Ureter (tissue), 1 donor: ENCODE measurements at places on chromosomes 1 and 21.

DNA sequence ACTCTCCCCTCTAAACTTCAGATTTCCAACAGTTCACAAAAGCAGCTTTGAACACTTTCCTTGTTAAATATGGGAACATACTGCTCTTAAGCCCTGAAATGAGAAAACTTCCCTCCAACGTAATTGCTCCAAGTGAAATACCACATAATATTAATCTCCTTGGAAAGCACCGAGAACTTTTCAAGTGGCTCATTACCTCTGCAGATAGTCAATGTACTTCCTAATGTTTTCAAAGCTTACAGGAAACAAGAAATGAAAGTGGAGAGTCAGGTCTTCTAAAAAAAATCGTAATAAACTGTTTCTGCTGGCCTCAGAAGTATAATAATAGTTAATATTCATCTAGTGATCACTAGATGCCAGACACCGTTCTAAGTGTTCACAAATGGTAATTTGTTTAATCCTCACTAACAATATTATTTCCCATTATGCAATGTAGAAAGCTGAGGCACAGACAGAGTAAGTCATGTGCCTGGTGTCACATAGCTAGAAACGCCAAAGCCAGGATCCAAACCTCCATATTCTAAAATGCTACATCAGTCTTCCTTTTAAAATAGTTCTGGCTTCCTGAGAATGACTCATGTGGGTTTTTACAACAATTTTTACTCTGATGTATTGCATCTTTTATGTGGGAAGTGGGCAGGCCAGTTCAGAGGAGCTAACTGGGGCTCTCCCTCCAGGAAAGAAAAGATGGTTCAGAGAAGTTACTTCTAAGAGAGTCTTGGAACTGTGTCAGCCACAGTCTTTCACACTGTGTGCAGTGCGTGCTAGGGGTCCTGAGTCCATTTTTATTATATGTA, 177.2 kb downstream of the PLPPR4 start:
- no peak for DNase-seq

DNA sequence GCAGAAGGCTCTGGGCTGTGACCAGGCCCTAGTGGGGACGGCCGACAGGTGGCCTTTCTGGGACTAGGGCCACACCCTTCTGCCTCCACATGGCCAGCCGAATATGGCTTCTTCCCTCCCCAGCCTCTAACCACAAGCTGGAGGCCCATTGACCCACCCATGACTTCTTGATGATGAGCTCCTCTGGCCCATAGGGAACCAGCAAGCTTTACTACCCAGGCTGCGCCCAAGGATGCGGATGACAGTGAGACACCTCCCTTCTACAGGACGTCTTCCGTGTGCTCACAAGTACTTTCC, 41.0 kb downstream of the LDLRAD2 start:
- no peak for DNase-seq

DNA sequence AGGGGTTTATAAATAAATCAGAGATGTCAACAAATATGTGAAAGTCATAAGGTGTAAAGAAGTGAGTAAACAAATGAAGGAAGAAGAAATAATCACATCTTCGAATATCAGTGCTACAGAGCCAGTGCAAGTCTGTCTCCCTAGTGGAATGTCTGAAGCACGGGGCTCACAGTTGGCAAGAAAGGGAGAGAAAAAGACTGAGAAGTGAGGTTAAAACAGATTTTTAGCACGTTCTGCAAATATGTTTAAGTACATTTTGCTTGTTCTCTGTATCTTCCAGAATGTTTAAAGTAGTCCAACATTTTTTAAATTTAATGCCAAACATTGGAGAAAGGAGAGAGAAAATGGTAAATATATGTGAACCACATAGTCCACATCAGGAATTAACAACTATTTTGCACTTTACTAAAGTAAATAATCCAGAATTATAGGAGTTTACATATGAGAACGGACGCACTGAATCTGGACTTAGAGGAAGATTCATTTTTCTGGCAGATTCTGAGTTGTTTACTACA, 682.4 kb downstream of the LTN1 start:
- DNase-seq: no peak

GRCh38 chr1:154350383-154350782, 25.1 kb downstream of the ATP8B2 start:
- no peak for DNase-seq

DNA sequence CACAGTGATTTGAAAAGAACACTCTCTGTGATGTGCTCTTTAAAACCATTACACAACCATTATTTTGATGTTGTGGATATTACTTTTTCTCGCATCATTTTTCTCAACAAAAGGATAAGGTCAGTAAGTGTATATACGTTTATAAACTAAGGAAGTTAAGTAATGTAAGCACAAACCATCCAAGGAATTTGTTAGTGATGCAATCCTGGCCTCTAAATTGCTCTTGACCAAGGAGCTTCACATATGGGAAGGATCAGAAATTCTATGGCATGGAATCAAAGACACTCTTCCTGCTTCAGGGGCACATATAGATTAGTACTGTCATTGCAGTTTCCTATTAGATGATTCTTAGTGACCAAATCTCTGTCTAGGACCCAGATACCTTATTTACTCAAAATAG, 3.6 kb upstream of the PPP2R5A start:
- DNase-seq: no peak

GRCh38 chr21:41121785-41122415, 46.1 kb upstream of the BACE2 start:
- DNase-seq: peak; percentile 87

GRCh38 chr1:230464671-230465070, 38.5 kb upstream of the PGBD5 start:
- DNase-seq: no peak

- no peak for DNase-seq
Measured at GRCh38 chr1:160681891-160682140, 29.8 kb downstream of the CD48 start.

GRCh38 chr1:63321785-63322113, 618 bp upstream of the FOXD3 start:
- no peak for DNase-seq

GRCh38 chr1:70504821-70505193, 93.7 kb downstream of the CTH start:
- no peak for DNase-seq

GRCh38 chr1:53060579-53060978, 1.4 kb upstream of the PODN start:
- DNase-seq: no peak

DNA sequence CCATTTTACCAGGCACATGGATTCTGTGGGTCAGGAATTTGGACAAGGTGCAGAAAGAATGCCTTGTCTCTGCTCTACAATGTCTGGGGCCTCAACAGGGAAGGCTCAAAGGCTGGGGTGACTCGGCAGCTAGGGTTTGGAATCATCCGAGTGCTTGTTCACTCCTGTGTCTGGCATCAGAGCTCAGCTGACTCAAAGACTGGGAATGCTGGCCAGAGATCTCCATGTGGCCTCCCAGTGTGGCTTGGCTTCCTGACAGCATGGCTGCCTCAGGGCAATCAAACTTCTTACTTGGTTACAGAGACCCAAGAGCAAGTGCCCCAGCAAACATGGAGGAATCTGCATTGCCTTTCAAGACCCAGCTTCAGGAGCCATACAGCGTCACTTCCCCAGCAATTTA, 110.5 kb downstream of the TOMM20 start:
- no peak for DNase-seq

DNA sequence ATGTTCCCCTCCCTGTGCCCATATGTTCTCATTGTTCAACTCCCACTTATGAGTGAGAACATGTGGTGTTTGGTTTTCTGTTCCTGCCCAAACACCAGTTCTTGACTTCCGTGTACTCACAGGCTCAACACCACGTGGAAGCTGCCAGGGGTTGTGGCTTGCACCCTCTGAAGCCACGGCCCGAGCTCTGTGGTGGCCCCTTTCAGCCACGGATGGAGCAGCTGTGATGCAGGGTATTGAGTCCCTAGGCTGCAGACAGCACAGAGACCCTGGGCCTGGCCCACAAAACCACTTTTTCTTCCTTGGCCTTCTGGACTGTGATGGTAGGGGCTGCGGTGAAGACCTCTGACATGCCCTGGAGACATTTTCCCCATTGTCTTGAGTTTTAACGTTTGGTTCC, 111.6 kb downstream of the SYT14 start:
- no peak for DNase-seq

GRCh38 chr1:107563441-107563840, 401.5 kb downstream of the VAV3 start:
- no peak for DNase-seq

GRCh38 chr1:171160211-171160610, 24.9 kb upstream of the FMO2 start:
- DNase-seq: no peak

DNA sequence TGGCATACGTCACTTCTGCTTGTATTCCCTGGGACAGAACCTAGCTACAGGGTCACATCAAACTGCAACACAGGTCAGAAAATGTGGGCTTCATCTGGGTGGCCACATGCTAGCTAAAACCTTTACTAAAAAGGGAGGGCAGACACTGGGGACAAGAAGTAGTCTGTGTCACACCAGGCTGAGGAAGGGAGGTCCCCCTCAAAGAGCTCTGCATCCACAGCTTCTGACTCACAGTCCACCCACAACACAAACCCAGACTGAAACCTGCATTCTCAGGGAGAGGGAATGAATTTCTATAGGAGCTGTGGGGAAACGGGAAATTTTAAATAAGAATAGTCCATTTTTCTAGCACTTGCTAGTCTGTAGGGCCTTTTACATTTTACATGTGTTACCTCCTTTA, 16.2 kb downstream of the OLIG2 start:
- DNase-seq: no peak
